ENCODE measurements at places on chromosomes 5 and 9.
A peak's percentile ranks its signal among the peaks of the same experiment; 100 is the strongest.

GRCh38 chr9:123478967-123479602 lies 123.1 kb downstream of the CRB2 start:
- no peaks in the 10 kb centered on the region for H3K27me3 ChIP-seq
- no peak for DNase-seq
- H3K4me3 ChIP-seq, result no peak overlapping the region
- no peak overlapping the region for H3K27ac ChIP-seq
- H3K4me1 ChIP-seq, result no peaks in the 10 kb centered on the region

DNA sequence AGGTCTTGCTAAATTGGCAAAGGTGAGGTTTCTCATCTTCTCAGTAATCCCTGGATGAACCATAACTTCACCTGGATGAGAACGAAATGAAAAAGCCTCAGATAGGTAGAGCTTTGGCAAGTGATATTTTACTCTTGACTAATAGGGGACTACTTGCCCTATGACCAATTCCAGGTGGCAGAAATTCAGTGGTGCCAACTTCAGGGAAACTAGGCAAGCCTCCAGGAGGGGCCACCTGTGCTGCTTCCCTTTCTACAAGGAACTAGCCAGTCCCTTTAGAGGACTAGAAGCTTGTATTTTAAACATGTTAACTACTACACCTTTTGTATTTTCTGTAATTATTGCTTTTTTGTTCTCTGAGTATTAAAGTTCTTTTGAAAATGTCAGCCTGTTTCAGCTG lies 169.0 kb upstream of the GRIA1 start:
- H3K27me3 ChIP-seq, result peaks cover 27% of the 10 kb centered on the region
- H3K4me3 ChIP-seq, result no peak overlapping the region

GRCh38 chr5:65364907-65365306 lies 116.8 kb downstream of the ADAMTS6 start:
- DNase-seq, result no peak
- H3K4me3 ChIP-seq, result no peak overlapping the region
- peaks cover 17% of the 10 kb centered on the region for H3K4me1 ChIP-seq
- H3K36me3 ChIP-seq, result no peaks in the 10 kb centered on the region

DNA sequence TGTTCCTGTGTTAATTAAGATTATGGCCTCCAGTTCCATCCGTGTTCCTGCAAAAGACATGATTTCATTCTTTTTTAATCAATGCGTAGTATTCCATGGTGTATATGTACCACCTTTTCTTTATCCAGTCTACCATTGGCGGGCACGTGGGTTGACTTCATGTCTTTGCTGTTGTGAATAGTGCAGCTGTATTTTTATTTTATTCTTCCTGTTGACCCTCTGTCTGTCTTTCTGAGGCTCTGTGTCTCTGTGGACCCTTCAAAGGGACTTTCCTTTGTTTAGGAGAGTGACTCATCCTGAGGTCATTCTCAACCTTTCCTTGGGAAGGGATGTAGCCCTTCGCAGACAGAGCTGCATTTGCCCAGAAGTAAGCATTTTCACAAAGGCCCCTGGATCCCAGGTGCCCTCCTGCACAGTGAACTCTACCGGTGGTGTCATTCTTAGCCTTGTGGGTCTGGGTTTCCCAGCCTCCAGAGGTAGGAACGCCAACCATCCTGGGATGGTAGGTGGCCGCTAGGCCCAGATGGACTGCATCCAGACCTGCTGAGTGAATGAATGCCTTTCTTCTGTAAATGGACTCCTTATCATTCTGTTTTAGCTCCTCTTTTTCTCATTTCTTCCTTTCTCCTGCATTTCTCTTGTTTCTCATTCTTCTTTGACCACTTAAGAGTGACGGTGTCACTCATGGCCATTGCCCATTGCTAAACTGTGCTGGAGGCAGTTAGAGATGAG lies 22.4 kb downstream of the TRIO start:
- no peak overlapping the region for H3K4me3 ChIP-seq
- H3K27me3 ChIP-seq, result no peaks in the 10 kb centered on the region
- no peak for DNase-seq
- H3K4me1 ChIP-seq, result peaks cover 78% of the 10 kb centered on the region

- H3K27me3 ChIP-seq, result no peaks in the 10 kb centered on the region
- no peaks in the 10 kb centered on the region for H3K36me3 ChIP-seq
- DNase-seq, result no peak
- H3K27ac ChIP-seq, result no peak overlapping the region
- H3K4me1 ChIP-seq, result peaks cover 3% of the 10 kb centered on the region
These were observed 5.8 kb upstream of the SNAPC3 start for GRCh38 chr9:15416880-15417279.

DNA sequence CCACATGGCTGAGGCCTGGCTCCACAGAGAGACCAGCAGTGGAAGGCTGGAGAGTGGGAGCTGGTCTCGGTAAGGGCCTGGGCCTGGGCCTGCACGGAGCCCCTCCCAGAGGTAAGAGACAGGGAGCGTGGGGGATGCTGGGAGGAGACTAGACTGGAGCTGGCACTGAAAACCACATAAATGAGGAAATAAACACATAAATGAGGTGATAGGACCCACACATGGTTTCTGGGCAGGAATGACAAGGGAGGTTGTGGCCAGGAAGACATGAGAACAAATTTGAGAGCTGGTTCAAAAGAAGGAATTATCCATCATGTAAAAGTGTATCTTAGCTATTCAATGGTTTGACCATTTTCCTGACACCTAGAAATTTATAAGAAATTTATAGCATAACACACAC lies 451.7 kb upstream of the DAP start:
- no peaks in the 10 kb centered on the region for H3K27me3 ChIP-seq
- H3K27ac ChIP-seq, result no peak overlapping the region
- no peaks in the 10 kb centered on the region for H3K4me1 ChIP-seq
- H3K4me3 ChIP-seq, result no peak overlapping the region
- no peaks in the 10 kb centered on the region for H3K36me3 ChIP-seq

DNA sequence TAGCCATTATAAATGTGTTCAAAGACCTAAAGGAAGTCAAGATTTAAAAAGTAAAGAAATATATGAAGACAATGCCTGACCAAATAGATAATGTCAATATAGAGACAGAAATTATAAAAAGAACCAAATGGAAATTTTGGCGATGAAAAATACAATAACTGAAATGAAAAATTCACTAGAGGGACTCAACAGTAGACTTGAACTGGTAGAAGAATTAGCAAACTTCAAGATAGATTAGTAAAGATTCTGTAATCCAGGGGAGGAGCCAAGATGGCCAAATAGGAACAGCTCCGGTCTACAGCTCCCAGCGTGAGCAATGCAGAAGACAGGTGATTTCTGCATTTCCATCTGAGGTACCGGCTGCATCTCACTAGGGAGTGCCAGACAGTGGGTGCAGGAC lies 433.2 kb downstream of the HINT1 start:
- H3K4me3 ChIP-seq, result no peak overlapping the region
- no peak overlapping the region for H3K27ac ChIP-seq
- H3K4me1 ChIP-seq, result peaks cover 10% of the 10 kb centered on the region

DNA sequence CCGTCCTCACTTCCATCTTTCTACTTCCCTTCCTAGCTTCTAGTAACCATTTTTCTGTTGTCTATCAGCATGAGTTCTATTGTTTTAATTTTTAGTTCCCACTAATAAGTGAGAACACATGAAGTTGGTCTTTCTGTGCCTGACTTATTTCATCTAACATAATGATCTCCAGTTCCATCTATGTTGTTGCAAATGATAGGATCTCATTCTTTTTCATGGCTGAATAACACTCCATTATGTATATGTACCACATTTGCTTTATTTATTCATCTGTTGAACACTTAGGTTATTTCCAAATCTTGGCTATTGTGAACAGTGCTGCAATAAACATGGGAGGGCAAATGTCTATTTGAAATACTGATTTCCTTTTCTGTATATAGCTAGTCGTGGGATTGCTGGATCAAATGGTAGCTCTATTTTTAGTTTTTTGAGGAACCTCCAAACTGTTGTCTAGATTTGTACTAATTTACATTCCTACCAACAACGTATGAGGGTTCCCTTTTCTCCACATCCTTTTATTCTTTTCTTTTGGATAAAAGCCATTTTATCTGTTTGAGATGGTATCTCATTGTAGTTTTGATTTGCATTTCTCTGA lies 50.3 kb downstream of the NSD1 start:
- H3K4me1 ChIP-seq, result peaks cover 2% of the 10 kb centered on the region
- no peak overlapping the region for H3K4me3 ChIP-seq
- no peaks in the 10 kb centered on the region for H3K27me3 ChIP-seq
- peak overlapping the region; percentile 45 for H3K27ac ChIP-seq
- no peak for DNase-seq
- peaks cover 3% of the 10 kb centered on the region for H3K36me3 ChIP-seq

All from osteocyte (in vitro differentiated cells).